ENCODE measurements at places on chromosomes 3 and 15.

GRCh38 chr15:68186671-68187397 is 18.3 kb downstream of the CALML4 start:
- H3K27me3 ChIP-seq: no peaks in the 10 kb centered on the region
- H3K27ac ChIP-seq: no peak overlapping the region
- DNase-seq: no peak
- H3K4me1 ChIP-seq: no peaks in the 10 kb centered on the region
- H3K36me3 ChIP-seq: peaks cover 63% of the 10 kb centered on the region

GRCh38 chr3:25046911-25047771 is 380.9 kb upstream of the RARB start:
- H3K27ac ChIP-seq: no peak overlapping the region
- no peak for DNase-seq
- H3K27me3 ChIP-seq: no peaks in the 10 kb centered on the region
- H3K36me3 ChIP-seq: no peaks in the 10 kb centered on the region
- no peak overlapping the region for H3K4me3 ChIP-seq

DNA sequence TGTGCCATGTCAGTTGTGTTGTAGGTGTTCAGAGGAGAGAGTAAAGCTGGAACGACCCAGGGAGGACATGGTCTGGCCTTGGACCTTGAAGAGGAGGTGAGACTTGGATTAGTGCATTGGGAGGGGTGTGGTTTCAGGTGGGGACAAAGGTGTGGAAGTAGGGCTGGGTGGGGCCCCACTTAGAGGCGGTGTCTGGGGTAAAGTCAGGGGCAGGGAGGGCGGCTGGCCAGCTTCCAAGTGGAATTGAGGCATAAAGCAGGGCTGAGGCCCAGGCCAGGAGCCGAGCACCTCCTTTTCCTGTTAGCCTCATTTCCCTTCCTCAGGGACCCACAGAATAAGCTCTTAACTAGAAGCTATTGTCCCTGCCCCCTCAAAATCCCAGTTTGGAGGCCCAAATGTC is 36.2 kb upstream of the FLNB start:
- H3K36me3 ChIP-seq: no peaks in the 10 kb centered on the region
- peaks cover 8% of the 10 kb centered on the region for H3K4me1 ChIP-seq
- H3K27me3 ChIP-seq: no peaks in the 10 kb centered on the region
- no peak overlapping the region for H3K4me3 ChIP-seq

GRCh38 chr3:171487382-171487781 is 27.2 kb upstream of the TNIK start:
- no peaks in the 10 kb centered on the region for H3K27me3 ChIP-seq
- H3K4me3 ChIP-seq: no peak overlapping the region
- no peak overlapping the region for H3K27ac ChIP-seq
- H3K4me1 ChIP-seq: peaks cover 13% of the 10 kb centered on the region

- no peaks in the 10 kb centered on the region for H3K4me1 ChIP-seq
- no peak overlapping the region for H3K4me3 ChIP-seq
- H3K27me3 ChIP-seq: peaks cover 27% of the 10 kb centered on the region
- no peak for DNase-seq
- H3K27ac ChIP-seq: no peak overlapping the region
These were observed 23.4 kb upstream of the PPARG start for GRCh38 chr3:12265508-12265907.

- no peaks in the 10 kb centered on the region for H3K27me3 ChIP-seq
- no peaks in the 10 kb centered on the region for H3K36me3 ChIP-seq
- no peak overlapping the region for H3K27ac ChIP-seq
- DNase-seq: no peak
These were observed 217.0 kb downstream of the PLOD2 start for GRCh38 chr3:145943952-145944351.

Measured in activated CD8-positive, alpha-beta T cell treated with anti-CD3 and anti-CD28 coated beads, Interleukin-2, amount 10 ng/mL, durations not matched to agents 7 days and 5 days (primary cell).